ENCODE measurements at places on chromosomes 13 and 19. TPM values are rescaled to one million over a fixed set of nuclear protein-coding genes. Genes with fewer than 3 reads are reported as not detected.

- DNase-seq, result no peak
Measured at GRCh38 chr19:17579661-17580244, 24.3 kb downstream of the COLGALT1 start.

DNA sequence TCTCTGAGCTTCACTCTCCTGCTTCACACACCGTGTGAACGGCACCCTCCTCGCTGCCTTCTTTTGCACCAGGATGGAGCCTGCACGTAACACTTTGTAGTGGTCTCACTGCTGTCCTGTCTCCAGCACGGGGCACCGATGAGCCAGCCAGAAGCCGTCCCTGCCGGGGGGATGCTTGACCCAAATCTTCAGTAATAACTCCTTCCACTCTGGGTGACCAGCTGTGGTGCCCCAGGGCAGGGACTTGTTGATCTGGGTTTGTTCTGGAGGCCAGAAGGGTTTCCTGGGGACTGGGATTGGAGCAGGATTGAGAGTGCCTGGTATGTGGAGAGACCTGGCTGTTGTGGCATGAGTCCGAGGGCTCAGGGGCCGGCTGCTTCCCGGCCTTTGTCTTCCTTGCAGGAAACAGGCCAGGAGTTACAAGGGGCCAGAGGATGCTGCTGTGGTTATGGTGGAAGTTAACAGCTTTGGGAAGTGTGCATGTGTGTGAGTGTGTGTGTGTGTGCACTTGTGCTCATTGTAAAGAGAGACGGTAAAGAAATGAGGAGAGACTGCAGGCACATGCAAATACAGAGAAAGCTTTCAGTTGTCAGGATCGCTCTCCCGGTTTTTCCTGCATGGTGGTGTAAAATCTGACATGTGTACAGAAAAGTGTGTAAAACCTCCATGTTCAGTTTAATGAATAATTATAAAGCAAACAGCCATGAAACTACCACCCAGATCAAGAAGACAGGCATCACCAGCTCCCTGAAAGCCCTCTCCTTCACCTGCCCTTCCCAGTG is 18.9 kb downstream of the PAK4 start:
- no peak for DNase-seq

DNA sequence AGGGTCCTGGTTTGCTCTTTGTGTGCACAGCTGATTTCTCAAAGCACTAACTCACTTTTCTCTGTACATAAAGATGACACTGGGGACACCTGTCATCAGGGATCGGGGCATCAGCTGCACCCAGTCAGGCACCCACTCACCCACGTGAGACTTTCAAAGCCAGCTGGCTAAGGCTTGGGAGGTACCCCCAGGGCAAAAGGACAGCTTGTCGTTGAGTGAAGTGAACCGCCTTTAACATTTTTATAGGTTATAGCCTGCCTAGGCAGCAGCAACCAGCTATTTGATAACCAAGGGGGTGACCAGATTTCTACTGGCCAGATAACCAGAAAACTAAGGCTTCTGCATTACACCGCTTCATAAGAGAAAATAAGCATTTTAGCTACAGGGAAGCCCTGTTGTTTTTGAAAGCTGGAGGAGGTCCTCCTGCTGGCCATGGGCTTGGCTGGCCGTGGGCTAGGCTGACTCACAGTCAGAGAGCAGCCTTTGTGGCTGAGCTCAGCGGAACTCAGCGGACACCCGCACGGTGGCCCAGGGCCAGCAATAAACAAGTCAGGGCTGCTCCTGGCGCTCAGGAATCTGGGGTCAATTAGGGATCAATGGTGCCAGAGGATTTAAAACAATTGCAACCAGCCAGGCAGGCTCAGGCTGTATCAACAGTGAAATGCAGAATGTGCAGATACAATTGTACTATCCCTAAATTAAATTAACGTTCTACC is 57.1 kb downstream of the ALOX5AP start:
- DNase-seq, result no peak

DNA sequence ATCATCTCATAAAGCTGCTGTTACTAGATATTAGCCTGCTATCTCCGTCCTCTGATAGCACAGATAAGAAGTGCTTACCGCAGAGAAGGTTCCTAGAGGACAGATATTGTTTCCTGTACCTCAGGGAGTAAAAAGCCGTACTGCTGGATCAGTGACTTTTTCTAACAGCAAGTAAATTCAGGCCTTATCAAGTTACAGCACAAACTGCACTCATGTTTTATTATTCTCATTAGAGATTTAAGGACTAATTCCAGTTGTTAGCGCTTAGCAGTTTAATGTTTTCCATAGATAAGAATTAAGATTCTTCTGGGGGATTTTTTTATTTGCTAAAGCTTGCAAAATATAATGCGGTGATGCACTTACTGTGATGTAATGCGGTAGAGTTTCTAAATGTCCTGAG is 119.0 kb upstream of the OBI1 start:
- DNase-seq, result no peak

Gene STARD13
- total RNA-seq, result 1.7 TPM

Gene TRMT1
- 20.2 TPM for total RNA-seq

DNA sequence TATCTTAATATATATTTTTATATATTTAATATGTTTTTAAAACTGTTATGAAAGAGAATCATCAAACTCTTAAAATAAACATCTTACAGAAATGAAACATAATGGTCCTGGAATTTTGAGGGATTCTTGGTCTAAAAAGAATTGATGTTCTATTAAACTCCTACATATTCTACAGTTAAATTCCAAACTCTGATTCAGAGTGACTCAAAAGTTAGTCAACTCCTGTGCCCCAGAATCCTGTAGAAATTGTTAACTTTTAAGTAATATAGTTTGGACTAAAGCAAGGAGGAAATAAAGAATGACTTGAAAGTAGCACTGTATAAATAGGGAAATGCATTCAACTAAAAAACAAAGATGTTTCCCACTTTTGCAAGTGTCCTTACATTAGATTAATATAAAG is 47.7 kb downstream of the FNDC3A start:
- DNase-seq, result no peak

Gene C19orf33
- total RNA-seq, result 4.9 TPM

DNA sequence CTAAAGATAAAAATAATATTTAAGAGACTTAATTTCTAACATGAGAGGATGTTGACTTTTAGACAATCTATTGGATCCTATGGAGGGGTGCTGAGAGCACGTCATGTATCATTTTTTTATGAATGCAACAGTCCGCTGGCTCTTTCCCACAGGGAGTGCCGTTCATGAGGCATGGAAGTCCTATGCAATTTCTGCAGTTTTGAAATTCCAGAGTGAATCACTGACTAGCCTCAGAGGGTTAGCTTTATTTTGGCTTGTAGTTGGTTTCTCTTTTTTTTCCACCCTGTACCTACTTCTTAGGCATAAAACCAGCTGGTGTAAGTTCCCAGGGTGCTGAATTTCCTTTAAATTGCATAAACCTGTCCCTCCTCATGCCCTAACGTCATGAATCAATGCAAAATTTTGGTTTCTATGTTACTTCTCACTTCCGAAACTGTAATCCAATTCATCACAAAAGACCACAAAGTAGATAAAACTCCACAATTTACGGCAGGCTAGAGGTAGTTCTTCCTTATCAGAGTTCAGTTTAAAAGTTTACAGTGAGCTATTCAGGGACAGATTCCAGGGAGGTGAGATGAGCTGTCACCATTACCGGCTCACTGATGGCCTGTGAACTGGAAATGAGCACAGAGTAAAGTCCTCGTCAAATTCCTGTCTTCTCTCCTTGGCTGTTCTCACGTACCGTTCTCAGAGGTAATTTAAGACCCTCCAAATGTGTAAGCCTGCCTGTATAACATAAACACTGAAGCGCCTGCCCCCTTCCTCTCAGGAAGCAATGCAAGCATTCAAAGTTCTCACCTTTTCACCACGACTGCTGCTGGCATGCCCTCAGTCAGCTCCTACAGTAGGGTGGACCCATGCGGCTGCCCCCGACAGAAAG is 216.6 kb upstream of the SLC10A2 start:
- no peak for DNase-seq

DNA sequence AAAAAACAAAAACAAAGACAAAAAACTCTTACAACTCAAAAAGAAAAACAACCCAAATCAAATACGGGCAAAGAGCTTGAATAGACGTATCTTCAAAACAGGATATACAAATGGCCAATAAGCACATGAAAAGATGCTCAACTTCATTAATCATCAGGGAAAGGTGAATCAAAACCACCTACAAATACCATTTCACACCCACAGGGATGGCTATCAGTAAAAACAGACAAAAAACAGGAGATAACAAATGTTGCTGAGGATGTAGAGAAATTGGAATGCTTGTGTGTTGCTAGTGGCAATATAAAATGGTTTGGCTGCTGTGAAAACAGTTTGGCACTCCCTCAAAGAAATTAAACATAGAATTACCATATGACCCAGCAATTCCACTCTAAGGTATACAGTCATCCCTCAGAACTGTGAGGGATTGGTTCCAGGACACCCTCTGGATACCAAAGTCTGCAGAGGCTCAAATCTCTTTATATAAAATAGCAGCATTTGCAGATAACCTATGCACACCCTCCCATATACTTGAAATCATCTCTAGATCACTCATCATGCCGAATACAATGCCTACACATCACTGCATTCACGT is 29.7 kb downstream of the MLLT1 start:
- no peak for DNase-seq

GRCh38 chr19:1042689-1043511 is 3.0 kb downstream of the ABCA7 start:
- DNase-seq, result no peak

GRCh38 chr19:30305346-30306060 is 66.7 kb upstream of the ZNF536 start:
- DNase-seq, result no peak

DNA sequence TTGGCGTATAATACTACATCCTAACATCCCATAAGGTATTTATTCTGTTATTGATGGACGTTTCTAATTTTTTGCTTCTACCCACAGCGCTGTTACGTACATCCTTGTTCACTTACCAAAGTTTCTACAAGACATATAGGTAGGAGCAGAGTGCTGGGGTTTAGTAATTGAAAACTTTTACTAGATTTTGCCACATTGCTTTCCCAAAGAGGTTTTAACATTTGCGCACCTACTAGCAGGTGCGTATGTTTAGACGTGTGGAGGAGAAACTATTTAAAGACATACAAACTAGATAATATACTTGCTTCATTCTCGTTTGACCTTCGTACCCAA is 559 bp upstream of the RPL21 start:
- no peak for DNase-seq

Gene KLHL1
- total RNA-seq, result 0.05 TPM

GRCh38 chr13:30346789-30347167 is 39.4 kb upstream of the KATNAL1 start:
- no peak for DNase-seq

DNA sequence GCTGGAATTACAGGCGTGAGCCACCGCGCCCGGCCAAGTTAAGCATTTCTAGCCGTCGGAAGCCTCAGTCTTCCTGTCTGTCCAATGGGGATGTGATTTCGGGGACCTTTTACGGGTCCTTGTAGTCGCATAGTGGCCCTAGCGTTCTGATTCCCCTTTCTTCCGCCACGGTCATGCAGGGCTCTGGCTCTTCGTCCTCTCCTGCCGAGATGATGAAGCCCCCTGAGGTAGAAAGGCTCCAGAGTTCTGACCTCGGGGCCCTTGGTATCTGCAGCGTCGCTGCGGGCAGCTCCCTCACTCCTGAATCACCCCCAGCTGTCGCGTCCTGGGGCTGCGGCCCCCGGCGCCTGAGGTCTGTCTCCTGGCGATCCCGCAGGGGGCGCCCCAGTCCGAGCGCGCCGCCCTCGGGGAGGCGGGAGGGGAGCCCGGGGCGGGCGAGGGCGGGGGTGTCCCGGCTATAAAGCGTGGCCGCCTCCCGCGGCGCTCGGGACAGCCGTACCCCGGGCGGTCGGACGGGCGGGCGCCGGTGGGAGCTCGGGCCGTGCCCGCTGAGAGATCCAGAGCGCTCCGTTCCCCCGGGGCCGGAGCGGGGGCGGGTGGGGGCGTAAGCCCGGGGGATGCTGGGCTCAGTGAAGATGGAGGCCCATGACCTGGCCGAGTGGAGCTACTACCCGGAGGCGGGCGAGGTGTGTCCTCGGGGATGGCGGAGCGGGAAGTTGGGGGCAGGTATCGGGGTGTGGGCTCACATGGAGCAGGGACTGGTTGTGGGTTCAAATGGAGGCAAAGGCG is at the start of gene FOXA3:
Gene FOXA3 (plus strand): TSS at position 487 of the 789 bp plus-strand sequence. CDS start 131 bp downstream, at position 618.
- DNase-seq, result peak; percentile 28

Measured in thymus (tissue), 14 donors.